Mucosa of gallbladder (tissue), 1 donor: ENCODE measurements at places on chromosomes 1 and 21. TPM values are rescaled to one million over a fixed set of nuclear protein-coding genes. Genes with fewer than 3 reads are reported as not detected.

GRCh38 chr1:244849189-244849866 lies 13.9 kb downstream of the COX20 start:
- no peak for DNase-seq

GRCh38 chr21:18467715-18468114 lies 64.1 kb upstream of the TMPRSS15 start:
- no peak for DNase-seq

DNA sequence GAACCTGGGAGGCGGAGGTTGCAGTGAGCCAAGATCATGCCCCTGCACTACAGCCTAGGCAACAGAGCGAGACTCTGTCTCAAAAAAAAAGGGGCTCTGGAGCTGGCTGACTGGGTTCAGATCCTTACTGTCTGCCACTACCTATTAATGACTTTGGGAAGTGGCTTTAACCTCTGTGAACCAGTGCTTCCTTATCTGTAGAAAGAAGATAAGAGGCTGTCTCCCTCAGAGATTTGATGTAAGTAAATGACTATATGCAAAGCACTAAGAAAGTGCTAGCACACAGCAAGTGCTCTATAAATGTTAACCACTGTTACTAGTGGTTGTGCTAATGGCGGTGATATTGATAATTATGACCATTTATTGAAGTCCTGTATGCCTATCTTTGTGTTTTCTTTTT lies 94.6 kb downstream of the VPS13D start:
- DNase-seq, result no peak

Gene OR2L13
- not detected for total RNA-seq

Gene FCRL5
- 0.14 TPM for total RNA-seq
